Body of pancreas (tissue), 4 donors: ENCODE measurements at places on chromosomes 2 and 18.

DNA sequence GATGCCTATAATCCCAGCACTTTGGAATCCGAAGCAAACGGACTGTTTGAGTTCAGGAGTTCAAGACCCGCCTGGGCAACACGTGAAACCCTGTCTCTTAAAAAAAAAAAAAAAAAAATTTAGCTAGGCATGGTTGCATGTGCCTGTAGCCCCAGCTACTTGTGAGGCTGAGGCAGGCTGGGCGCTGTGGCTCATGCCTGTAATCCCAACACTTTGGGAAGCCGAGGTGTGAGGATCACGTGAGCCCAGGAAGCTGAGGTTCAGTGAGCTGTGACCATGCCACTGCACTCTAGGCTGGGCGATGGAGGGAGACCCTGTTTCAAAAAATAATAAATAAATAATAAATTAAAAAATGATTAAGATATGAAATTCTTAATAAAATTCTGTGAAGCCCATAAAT is 9.0 kb upstream of the STRN start:
- no peak for DNase-seq

- no peak for DNase-seq
Measured at GRCh38 chr2:164260506-164260905, 360.8 kb downstream of the GRB14 start.

- DNase-seq = peak; percentile 48
Measured at GRCh38 chr18:75915941-75916623, 488.6 kb upstream of the SMIM21 start.

- DNase-seq = peak; percentile 28
Measured at GRCh38 chr18:76842837-76843530, 20.6 kb downstream of the ZNF236 start.

GRCh38 chr2:218323526-218324472 is 31.5 kb upstream of the TMBIM1 start:
- peak; percentile 51 for DNase-seq

DNA sequence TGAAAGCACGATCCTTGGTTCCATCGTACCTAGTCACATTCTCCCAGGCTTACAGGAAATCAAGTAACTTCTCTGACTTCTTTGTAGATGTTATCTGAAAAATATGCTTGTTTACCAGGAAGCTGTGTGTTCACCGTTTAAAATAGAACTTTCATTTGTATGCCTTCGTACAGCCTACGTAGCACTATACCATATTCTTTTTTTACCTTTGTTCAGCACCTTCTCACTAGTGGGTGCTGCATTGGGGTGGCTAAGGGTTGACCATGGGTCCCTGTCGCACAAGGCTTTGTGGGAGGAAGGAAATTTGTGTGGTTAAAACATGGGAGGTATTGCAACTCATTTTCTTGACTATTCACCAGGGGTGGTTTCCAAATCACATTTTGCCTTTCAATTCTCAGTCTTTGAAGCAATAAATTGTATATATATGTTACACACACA is 16.6 kb downstream of the MALT1 start:
- DNase-seq = no peak

DNA sequence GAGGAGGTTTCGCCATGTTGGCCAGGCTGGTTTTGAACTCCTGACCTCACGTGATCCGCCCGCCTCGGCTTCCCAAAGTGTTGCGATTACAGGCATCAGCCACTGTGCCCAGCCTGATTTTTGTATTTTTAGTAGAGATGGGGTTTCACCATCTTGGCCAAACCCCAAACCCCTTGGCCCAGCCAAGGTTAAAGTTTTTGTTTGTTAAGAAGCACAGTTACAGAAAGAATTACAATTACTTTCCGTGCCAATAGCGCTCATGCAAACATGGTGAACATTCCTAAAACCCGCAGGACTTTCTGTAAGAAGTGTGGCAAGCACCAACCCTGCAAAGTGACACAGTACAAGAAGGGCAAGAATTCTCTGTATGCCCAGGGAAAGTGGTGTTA is 26.1 kb downstream of the ITSN2 start:
- DNase-seq = no peak

GRCh38 chr18:36661999-36662398 is 166.8 kb downstream of the TPGS2 start:
- DNase-seq = no peak

- DNase-seq = no peak
Measured at GRCh38 chr2:70418514-70418913, 116.6 kb upstream of the FAM136A start.

DNA sequence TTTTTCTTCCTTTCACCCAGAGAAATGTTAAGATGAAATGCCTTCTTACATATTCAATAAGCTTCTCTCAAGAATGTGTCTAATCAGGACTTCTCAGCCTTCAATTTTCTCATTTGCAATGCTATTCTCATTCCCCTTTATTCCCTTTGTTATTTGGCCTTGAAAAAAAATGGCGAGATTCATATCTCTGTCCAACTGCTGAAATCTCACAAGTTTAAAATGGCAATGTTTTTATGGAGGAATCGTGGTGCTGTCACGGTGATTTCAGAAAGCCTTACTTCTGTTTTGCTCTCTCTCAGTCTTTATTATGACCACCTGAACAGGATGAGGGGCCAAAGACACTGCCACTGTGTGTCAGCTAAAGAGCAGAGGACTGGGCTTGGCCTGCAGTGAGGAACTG is 928.5 kb downstream of the DCC start:
- no peak for DNase-seq

DNA sequence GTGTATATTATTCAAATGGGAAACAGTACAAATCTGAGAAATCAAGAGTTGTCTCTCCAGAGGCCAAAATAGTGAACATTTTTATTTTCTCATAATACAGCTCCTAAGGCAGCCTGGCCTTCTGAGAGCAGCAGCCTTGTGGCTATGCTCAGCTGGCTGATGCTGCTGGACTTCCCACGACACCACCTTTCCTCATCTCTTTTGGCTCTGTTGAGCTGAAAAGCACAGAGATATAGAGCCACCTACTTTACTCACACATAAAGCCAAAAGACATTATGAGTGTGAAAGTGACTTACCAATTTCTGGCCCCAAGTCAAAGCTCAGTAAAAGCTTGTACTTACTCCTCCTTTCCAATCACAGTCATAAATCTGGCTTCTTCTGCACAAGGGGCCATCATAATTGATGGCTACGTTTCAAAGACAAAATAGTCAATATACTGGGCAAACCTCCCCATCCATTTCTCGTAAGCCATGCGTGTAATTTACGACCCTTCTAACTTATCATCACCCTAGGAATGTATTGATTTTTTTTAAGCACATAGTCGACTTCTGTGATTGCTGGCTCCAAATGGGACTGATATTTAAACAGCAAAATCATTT is 18.6 kb upstream of the REG3A start:
- DNase-seq = peak; percentile 54

DNA sequence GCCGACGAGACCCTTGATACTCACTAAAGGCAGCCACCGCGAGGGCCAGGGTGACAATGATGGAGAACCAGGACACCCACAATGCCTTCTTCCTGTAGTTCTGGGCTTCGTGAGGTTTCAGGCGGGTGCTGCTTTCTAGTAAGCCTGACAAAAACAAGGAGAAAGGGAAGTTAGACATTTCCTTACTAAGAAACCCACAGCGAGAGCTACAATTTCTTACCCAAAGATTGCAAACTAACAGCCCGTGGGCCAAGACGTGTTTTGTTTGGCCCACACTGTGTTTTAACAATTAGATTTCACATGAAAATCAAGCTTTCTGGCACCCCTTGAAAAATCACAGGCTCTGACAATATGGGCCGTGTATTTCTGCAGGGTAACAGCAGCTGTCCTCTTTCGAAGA is 5.6 kb downstream of the TMEM163 start:
- no peak for DNase-seq

DNA sequence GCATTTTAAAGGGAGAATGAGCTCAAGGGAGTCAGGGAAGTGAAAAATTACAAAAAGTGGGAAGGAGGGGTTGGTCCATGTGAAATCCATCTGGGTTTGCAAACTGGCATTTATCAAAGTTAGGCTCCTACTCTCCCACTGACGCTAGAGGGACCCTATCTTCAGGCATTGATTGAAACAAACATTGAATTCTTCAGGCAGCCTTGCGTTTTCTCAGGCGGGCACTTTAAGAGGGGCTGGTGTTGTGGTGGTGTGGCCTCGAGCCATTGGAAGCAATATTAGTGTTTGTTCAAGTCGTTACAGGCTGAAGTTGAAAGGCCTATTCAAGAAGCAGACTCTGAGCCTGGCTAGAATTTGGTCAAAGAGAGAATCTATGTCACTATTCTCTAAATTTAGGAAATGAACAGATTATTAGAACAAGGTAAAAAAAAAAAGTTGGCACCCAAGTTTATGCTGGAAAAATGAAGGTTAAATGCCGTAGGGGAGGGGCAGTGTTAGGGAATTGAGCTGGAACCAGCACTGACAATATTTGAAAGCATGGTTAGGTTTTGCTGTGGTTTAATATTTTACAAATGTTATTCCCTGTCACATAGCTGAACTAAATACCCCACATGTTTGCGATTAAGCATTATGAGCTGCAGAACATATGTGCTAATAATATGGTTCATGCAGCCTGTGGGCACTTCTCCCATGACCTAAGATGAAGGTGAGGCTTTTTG is 36.8 kb downstream of the STON1 start:
- peak; percentile 19 for DNase-seq

GRCh38 chr2:206271065-206271464 is 3.4 kb upstream of the ZDBF2 start:
- no peak for DNase-seq
